ENCODE measurements at places on chromosomes 3 and 15.

- DNase-seq, result no peak
Observed at GRCh38 chr3:42095540-42095939, 4.4 kb downstream of the TRAK1 start.

- DNase-seq, result no peak
Observed at GRCh38 chr3:16447135-16447534, 66.4 kb downstream of the RFTN1 start.

DNA sequence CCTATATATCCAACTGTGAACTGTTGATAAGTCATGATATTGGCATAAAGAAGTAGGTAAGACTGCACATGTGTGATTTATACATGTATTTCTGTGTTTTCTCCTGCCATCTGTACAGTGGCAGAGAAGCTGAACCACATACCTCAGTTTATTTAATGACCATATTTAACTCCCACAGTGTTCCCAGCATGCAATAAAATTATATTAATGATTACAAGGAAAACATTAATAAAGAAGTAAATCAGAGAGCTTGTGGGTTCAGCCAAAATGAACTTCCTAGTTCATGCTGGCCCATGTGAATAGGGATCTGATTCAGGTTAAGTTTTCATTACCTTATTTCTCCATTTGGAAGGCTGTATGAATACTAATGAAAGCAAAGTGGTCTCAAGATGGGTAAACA, 439.2 kb downstream of the CNTN6 start:
- no peak for DNase-seq

GRCh38 chr3:43583481-43583880, 38.3 kb downstream of the ANO10 start:
- no peak for DNase-seq

DNA sequence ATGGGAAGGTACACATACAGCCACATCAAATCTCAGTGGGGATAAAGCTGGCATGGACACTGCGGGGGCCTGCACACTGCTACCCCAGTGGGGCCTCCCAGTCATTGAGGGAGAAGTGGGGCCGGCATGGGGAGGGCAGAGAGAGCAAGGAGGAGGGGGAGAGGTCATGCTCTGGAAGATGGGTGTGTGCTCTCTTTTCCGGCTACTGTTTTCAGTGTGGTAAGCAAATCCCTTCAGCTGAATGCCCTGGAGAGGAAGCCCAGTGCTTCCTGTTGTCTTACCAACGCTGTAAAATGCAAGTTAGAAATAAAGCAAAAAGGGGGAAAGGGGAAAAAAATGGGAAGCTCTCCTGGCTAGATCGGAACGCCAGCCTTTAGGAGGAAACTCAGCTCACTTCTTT, 30.8 kb downstream of the NRROS start:
- DNase-seq, result no peak

- DNase-seq, result no peak
Observed at GRCh38 chr3:124887932-124888298, 750 bp upstream of the ITGB5 start.

- DNase-seq, result no peak
Observed at GRCh38 chr15:39125904-39126303, 455.0 kb upstream of the THBS1 start.
